CD14-positive monocyte (primary cell): ENCODE measurements at places on chromosomes 11 and 22. TPM values are rescaled to one million over a fixed set of nuclear protein-coding genes. Genes with fewer than 3 reads are reported as not detected.

- no peak for DNase-seq
These were observed 399.2 kb downstream of the SHANK2 start for GRCh38 chr11:70853068-70853769.

GRCh38 chr11:60375316-60375715, 3.0 kb upstream of the MS4A7 start:
- DNase-seq = peak; percentile 37

DNA sequence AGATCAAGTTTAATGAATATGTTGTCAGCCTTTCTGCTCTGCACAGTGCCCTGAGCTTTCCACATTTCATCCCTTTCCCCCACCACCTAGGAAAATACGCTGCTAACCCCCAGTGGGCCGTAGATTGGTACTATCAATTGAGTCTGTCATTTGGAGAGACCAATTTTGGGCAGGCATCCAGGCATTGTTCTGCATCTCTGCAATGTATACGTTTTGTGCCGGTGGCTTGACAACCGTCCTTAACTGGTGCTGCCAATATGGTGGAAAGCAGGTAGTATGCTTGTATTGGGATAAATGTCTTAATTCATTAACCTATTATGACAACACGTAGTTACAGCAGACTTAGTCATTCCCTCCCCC, 1.3 kb downstream of the ELMOD1 start:
- DNase-seq = no peak

The SLC25A18 gene
- polyA plus RNA-seq = not detected in 2 replicates

DNA sequence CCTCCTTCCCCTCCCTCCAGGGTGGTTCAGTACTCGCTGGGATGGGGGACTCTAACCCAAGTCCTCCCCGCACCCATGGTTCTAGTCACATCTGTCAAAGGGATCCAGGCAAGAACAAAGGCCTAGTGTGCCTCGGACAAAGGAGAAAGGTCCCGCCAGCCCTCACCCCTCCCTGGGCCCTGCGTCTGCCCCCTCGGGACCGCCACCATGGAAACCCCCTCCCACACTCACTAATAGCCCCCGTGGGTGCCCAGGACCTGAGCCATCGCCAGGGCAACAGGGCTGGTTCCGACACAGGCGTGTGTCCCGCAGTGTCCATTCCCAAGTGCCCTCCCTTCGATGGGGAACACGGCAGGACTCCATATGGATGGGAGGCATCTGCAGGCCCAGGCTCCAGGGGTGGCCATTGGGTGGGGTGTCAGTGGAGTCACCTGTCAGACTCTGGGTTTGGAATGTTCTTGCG, 5.1 kb upstream of the CARNS1 start:
- no peak for DNase-seq

- no peak for DNase-seq
These were observed 16.5 kb downstream of the RNF141 start for GRCh38 chr11:10524471-10524870.

DNA sequence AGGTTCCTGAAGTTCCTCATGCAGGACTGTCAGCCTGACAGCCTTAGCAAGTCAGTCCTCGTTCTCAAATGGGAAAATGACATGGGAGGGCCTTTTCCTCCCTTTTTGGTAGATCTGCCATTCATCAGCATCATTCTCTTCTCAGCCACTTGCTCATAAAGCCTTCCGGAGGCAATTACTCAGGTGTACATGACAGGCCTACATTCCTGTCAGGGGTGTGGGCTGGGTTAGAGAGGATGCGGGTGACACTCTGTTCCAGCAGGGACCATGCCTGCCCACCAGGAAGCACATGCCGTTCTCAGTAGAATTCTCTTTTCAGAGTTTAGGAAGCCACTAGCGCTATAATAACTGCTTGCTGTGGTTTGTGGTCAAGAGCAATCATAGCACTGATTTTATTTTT, 24.2 kb upstream of the ANKK1 start:
- DNase-seq = no peak

DNA sequence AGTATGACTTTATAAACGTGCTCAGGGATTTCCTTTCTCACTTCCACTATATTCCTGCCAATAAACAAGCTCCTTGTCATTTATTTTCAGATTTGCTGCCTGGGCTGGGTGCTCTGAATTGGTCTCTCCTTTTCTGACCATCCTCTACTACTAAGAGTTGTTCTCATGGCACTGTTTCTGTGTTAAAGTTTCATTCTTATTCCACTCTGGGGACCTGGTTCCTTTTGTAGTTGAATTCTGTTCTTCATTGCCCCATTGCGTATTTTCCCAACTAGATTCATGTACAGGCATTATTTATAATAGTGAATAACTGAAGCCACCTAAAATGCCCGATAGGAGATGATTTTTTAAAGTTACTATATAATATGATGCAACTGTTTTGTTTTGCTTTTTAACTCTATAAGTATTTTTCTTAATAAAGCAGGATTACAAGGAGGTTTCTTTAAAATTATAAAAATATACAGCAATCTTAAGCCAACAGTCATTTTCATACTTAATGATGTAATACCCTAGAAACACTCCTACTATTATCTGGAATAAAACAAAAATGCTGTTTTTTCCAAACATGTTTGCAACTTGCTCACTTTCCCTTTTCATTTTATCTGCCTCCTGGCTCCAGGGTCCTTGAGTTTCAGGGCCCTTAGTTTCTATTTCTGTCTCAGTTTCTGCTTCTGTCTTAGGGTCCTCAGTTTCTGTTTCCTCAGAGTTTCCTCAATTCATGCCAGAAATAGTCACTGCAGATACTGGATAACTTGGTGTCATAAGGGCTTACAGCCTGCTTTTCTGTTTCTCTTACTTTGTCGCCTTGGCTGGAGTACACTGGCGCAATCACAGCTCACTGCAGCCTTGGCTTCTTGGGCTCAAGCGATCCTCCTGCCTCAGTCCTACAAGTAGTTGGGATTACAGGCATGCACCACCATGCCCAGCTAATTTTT, 9.8 kb upstream of the FUT4 start:
- DNase-seq = peak; percentile 46
